ENCODE measurements at places on chromosomes 11 and 22.

DNA sequence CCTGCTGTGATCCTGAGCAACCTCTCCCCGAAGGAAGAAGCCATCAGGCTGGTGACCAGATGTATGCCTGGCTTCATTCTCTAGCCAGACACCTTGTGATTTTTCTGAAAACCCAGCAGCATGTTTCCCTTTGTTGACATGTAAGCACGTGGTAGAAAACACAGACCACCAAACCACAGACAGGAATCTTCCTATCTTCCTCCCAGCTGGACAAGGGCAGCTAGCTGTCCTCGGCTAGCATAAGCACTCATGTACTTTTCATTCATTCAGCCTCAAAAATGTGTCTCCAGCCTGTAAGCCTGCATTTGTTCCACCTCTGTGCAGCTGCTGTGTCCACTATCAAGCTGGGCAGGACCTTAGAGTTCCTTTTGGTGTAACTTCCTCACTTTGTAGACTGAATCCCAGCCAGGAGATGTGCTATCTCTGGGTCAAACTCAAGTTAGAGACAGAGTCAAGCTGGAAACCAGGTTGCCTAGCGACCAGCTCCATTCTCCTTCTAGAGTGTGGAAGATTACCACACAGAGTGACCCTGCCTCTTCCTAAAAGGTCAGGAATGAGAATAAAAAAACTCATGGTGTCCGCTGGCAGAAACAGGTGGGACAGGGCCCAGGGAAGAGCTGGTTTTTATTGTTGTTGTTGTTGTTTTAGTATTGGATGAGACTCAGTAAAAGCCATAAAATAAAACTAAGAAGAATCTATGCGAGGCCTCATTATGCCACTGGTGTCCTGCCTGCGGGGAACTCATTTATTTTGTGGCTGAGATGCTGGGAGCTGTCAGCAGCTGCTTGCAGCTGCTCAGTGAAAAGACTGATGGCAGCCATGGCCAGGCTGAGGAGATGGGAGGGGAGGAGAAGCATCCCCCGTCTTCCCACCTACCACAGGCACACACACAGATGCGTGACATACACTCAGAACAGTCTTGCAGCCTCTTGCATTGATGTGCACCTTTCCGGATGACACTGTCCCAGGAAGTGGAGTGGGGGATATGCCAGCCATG, 7.4 kb upstream of the CLMP start:
- no peak for DNase-seq

DNA sequence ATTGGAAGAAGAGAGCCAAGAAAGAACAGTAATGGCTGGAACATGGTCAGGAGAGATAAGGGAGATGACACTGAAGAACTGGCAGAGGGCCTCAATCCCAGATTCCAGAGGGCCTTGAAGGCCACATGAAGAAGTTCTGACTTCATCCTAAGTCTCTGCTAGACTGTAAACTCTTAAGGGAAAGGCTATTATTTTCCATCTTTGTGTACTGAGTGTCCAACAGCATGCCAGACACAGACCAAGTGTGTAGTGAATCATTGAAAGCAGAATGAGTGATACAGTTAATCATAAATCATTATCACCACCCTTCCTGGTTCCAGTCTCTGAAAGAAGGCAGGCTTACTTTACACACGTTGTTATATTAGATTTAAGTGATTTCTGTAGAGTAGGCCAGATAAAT, 185.3 kb upstream of the C11orf87 start:
- DNase-seq, result no peak

DNA sequence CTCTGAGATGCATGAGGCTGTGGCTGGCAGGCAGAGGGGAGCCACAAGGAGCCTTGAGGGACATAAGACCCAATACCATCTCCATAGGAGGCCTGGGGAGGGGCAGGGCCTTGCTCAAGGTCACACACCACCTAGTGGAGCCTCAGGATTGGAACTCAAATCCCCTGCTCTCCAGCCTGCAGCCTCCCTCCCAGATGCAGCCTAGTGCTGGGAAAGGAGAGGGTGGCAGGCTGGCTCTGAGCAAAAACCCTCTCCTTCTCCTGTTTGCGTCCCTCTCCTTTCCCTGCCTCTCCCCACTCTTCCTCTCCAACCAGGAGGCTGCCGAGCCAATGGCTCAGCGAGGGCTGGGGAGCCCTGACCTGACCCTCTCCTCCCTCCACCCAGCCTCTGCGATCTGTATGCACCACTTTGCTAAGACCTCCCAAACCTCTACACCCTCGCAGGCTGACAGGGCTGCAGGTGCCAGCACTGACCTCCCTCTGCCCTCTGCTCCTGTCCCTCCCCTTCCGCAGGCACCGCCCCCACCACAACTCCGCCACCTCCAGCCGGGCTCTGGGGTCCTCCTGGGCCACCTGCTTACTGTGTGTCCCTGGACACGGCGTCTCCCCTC, 14.7 kb downstream of the IGLL1 start:
- no peak for DNase-seq

GRCh38 chr11:84408946-84409411, 1122.8 kb upstream of the CCDC90B start:
- DNase-seq, result no peak

GRCh38 chr11:625636-626268, 997 bp upstream of the CDHR5 start:
- DNase-seq, result no peak

GRCh38 chr22:46202897-46203600, 47.0 kb downstream of the CDPF1 start:
- DNase-seq, result no peak

- DNase-seq, result no peak
These were observed 168.2 kb downstream of the MN1 start for GRCh38 chr22:27633296-27633871.

DNA sequence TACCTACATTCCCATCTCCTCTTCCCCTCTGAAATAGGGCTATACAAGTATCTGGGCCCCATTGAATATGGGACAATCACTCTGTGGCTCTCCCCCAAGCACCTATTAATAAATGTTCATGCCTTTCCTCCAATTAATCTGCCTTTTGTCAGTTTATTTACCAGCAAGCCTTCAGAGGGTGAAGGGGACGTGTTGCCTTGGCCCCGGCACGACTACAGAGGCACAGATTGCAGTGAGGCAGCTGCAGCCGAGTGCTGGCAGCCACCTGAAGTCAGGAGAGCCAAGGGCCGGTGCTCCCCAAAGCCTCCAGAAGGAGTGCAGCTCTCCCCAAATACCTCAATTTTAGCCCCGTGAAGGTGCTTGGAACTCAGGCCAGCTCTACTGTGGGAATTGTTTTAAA, 580.9 kb upstream of the B3GAT1 start:
- DNase-seq, result no peak

DNA sequence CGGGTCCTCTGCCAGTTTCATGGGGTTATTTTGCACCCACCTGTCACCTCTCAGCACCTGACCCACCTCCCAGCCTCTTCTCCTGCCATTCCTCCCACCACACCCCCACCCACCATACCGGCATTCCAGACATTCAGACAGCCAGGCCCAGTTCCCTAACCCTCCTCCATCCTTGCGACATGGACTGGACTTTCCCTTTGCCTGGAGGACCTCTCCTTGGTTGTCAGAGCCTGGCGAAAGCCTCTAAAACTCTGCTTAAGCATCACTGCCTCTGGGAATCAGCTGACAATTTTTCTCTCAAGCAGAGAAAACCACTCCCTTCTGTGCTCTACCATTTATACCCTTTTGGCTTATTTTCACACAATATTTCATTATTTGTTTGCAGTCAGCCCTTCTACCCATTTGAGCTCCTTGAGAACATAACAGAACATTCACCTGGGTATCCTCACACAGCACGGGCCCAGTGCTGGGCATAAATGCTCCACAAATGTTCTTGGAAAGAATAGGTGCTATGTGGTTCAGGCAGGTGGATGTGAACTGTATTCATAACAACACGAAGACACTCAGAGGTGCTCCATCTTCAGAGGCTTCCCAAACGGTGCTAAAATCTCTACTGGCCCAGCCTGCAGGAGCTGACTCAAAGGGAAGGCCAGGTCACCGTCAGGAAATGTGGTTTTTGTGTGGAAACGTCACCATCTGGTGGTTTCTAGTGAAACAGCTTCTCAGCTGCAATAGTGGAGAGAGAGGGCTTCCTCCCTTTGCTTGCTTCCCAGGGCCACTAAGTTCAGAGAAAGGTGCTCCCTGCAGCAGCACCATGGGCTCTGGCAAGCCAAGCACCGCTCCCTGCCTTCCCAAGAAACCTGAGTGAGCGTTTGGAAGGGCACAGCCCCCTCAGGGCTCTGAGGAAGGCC, 10.4 kb downstream of the SPATA19 start:
- DNase-seq, result peak; percentile 30

DNA sequence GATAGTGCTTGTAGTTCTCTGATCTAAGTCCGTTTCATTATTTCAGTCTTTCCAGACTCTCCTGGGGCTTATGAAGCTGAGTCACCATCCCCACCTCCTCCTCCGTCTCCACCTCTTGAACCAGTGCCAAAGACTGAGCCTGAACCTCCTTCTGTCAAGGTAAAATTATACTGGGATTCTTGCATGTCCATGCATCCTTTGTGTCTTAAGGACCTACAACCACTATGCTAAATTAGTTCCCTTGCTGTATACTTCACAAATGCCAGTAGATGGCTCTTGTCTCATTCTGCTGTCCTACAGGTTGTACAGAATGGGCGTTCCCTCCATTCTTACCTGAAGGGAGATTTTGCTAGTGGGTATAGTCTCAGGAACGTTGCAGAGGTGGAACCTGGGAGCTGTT, 42.2 kb downstream of the POLD3 start:
- DNase-seq, result no peak

DNA sequence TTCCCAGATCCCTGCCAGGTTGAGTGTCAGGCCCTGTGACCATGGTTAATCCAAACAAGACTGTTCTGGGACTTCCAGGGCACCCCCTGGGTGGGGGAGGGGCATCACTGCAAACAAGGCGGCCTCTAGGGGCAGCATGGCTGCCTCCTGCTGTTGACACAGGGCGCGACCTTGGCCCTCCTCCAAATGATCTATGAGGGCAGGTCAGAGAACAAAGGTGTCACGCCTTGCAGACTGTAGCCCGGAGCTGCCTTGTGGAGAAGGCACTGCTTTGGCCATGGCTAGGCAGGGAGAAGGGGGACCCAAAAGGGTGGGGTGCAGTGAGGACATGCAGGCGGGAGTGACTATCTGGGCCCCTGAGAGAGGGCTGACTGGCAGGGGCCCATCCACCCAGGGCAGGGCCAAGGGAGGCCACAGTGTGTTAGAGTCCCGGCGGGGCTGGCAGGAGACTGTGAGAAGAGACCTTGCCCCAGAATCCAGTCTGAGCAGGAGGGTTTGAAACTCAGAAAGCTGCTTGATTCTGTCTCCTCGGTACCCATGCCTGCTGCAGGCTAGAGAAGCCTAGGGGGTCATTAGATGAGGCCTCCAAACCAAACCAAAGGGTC, 35.6 kb downstream of the KCNC1 start:
- no peak for DNase-seq

GRCh38 chr11:72013765-72014711, 15.3 kb downstream of the IL18BP start:
- DNase-seq, result no peak

DNA sequence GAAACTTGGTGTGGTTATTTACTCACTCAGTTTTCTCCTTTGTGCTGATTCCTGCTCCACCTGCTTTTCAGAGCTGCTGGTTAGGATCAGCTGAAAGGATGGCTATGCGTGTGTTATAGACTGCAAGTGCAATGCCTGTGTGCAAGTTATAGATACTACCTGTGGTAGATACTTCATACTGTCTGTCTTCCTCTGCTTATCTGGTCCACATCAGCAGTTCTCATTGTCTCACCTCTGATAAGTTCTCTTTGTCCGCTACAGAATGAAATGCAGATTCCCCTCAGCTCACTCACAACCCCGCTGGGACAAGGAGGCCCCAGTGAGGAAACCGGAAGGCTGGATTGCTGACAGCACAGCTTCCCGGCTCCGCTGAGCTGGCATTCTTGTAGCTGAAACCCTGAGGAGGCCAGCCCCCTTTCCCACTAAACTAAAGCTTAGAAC, 37.5 kb upstream of the LYVE1 start:
- DNase-seq, result no peak

DNA sequence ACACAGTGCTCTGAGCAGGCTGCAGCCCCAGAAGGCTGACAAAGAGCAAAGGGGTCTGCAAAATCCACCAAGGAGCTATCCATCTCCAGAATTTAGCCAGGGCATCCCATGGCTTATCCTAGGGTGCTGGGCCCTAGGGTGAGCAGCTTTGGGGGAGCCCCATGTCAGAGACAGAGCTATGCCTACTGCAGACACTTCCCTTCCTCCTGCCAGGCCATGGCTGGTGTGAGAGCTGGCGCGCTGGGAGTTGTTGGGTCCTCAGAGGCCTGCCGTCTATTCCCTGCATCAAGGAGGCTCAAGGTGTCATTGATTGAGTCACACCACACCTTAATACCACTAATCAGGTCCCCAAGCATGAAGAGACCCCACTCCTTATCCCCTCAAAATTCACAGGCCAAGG, 85.3 kb upstream of the TP53I11 start:
- no peak for DNase-seq

DNA sequence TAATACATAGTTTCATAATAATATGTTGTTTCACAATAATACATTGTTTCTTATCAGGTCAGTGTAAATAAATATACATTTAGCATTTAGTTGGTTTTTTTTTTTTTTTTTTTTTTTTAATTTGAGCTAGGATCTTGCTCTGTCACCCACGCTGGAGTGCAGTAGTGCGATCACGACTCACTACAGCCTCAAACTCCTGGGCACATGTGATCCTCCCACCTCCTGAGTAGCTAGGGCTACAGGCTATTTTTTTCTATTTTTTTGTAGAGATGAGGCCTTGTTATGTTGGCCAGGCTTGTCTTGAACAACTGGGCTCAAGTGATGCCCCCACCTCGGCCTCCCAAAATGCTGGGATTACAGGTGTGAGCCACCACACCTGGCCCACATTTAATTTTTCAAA, 43.5 kb downstream of the MIAT start:
- no peak for DNase-seq

GRCh38 chr11:119309953-119310681, 6.8 kb downstream of the MCAM start:
- DNase-seq, result no peak

DNA sequence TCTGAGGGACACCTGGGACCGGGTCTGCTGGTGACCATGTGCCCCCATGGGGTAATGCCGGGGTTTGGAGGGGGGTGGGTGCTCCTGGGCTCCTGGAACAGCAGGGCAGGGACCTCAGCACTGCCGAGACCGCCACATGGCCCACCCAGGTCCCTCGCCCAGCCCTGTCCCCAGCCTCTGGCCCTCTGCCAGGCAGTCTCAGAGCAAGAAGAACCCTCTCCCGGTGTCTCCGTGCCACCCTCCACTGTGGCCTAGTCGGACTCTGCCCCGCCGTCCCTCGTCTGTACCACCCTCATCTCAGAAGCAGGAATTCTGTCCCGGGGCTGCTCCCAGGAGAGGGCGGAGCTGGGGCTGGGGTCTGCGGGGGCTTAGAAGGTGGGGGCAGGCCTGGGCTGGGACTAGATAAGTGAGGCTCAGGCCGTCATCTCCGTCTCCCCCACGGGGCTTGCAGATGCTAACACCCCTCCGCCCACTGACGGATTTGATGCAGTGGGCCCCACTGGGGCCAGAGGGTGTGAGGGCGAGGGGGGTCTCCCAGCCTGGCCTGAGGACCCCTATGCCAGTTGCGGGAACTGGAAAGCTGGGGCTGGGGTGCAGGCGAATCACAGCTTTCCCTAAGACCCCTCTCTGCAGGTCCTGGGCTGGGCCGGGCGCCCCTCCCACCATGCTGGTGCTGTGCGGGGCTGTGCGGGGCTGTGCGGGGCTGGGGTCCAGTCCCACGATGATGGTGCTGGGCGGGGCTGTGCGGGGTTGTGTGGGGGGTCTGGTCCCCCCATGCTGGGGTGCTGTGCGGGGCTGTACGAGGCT, 1.1 kb downstream of the MUC5AC start:
- no peak for DNase-seq
